ENCODE measurements at places on chromosomes 7 and 10.
A peak's percentile ranks its signal among the peaks of the same experiment; 100 is the strongest.

DNA sequence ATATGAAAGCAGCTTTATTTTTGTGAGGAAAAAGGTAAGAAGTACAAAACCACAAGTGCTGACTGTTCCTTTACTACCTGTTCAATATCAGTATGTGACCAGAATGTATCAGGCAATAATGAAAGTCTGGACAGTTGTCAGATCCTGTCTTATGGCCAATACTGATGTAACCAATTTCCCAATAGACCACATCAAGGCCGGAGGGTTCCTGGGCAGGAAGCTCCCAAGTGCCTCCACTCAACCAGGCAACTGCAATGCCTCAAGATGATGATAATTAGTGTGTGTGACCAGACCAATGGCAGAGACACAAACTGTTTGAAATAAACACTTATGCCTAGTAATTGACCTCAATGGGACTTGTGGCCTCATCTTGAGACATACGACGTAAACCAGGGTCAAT, 149.4 kb upstream of the ASAH2 start:
- DNase-seq, result no peak

- no peak for DNase-seq
Observed at GRCh38 chr7:94059746-94060145, 55.6 kb upstream of the BET1 start.

- DNase-seq, result no peak
Observed at GRCh38 chr7:139360948-139361307, 1.2 kb downstream of the LUC7L2 start.

DNA sequence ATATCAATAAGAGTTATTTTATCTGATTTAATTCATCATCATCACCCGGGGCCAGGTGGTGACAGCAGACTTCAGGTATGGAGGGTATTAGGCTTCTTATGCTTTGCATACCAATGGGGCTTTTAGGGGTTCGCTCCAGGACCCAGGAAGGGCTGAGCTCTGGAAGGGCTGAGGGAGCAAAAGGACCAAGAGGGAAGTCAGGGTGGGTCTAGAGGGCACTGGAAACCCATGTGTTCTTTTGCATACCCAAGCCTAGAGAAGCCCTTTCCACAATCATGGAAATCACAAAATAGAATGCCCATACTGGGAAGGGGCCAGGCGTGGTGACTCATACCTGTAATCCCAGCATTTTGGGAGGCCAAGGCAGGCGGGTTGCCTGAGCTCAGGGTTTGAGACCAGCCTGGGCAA, 30.9 kb upstream of the VCL start:
- no peak for DNase-seq

GRCh38 chr10:95356190-95356955, 65.6 kb upstream of the PDLIM1 start:
- DNase-seq, result no peak

DNA sequence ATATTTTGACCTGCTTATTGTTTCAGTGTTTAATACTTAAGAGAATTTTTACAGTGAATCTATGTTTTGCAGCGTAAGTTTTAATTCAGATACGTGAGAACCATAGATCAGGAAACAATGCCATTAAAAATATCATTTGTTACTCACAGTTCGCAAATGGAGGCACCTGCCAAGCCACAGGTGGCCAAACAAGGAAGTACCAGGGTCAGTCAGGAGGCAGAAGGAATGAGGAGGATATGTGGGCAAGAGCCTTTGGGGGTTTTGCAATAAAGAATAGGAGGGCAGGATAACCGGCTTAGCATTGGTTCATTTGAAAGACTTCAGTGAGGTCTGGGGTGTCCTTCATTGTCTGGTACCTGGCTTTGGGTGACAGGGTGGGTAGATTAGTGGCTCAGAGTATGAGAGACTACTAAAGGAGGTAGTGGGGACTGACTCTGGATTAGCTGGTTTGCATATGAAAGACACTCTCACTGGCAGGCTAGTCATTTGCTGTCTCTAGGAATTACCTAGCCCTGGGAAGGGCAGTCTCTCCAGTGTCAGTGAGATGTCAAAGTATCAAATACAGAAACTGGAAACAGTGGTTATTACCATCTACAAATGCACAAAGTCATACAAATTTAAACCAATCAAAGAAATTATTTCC, 132.2 kb upstream of the CAV2 start:
- DNase-seq, result no peak

DNA sequence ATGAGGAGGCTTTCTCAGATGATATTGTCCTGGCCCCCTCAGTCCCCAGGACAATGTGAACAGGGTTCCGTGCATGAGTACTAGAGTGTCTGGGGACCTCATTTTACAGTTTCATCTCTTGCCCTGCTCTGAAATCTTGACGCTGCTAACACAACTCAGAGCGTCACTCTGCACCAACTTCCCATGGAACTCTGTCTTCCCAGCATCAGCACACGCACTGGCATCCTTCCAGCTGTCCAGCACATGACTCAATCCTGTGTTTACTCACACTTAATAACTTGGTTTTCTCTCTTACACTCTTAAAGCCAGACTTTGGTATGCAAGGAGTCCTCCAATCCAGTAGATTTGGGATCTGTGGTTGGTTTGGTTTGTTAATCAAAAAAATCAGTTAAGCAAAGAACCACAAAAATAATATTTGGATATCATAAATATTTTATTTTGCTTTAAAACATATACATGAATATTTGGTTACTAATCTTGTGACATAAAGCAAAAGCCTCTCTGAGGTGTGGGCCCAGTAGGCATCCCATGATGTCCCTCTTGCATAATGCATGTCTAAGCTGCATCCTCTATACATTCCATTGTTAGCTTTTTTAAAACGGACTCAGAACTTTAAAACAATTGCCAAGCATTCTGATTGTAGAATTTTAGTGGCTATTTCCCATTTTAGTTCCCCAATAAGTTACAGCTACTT, 131.0 kb downstream of the CXCL12 start:
- DNase-seq, result no peak

DNA sequence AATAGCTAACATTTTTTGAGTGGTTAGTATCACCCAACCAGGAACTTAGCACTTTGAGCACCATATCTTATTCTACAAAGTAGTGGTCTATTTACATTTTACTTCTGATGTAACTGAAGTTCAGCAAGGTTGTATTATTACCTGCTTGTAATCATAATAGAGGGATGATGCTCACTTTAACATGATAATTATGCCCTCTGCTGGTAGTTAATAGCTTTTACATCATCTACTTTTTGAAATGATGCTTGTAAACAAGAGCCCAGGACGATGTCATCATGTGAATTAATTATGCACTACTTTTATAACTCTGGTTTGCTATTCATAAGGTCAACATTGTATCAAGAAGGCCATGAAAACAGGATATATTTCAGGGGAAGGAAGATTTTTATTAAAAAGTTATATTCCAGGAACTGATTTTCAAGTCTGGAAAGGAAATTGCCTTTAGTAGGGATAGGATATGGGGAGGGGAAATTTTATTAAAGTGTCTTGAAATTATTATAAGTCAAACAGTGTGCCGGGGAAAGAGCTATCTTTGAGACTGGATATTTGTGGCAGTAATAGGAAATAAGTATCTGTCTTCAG, 80.3 kb upstream of the SCIN start:
- DNase-seq, result peak; percentile 5

DNA sequence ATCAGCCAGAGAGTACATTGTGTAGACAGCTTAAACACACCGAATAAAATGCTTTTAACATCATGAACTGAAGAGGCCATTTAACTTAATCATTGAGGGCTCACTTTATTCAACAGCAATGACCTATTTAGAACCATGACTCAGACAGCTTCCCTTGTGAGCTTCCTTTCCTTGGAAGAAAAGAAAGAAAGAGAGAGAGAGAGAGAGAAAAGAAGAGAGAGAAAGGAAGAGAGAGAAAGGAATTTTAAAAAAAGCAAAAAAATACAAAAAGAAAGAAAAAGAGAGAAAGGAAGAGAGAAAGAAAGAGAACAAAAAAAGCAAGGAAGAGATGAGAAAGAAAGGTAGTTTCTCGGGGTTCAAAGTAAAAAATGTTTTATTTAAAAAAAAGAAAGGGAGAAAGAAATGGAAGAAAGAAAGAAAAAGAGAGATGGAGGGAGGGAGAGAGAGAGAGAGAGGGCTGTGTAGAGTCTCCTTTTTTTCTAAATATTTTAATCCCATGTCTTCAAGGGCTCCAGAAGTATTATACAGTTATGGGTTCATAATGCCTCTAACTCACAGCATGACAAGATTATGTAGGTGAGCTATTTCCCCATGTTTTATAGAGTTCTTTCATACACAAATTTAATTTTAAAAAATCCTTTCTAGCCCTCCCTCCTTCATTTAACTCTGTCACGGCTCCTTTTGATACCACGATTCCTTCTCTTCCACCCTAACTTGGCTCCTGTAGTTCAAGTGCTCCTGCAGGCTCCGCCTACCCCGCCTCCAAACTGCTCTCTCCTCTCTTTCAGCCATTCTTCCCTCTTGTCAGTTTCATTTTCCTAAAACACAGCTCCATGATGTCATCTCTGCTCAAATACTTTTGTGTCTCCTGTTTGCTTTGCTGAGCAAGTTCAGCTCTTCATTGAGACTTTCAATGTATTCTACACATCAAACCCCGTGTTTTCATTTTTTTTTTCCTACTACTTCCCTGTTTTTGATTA, 85.5 kb downstream of the PRTFDC1 start:
- DNase-seq, result no peak

DNA sequence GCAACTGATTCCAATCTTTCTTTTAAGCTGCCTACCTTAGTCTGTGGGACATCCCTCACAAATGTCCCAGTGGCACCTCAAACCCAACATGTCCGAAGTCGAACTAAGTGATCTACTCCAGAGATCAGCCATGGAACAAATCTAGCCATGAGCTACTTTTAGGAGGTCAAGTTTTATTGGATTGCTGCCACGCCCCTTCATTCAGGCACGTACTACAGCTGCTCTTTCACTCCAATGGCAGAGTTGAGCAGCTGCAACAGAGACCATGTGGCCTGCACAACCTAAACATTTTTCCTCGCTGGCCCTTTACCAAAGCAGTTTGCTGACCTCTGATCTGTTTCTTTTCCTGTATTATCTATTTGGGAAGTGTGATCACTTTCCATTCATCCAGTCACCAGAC, 192.4 kb upstream of the CDCA7L start:
- no peak for DNase-seq

DNA sequence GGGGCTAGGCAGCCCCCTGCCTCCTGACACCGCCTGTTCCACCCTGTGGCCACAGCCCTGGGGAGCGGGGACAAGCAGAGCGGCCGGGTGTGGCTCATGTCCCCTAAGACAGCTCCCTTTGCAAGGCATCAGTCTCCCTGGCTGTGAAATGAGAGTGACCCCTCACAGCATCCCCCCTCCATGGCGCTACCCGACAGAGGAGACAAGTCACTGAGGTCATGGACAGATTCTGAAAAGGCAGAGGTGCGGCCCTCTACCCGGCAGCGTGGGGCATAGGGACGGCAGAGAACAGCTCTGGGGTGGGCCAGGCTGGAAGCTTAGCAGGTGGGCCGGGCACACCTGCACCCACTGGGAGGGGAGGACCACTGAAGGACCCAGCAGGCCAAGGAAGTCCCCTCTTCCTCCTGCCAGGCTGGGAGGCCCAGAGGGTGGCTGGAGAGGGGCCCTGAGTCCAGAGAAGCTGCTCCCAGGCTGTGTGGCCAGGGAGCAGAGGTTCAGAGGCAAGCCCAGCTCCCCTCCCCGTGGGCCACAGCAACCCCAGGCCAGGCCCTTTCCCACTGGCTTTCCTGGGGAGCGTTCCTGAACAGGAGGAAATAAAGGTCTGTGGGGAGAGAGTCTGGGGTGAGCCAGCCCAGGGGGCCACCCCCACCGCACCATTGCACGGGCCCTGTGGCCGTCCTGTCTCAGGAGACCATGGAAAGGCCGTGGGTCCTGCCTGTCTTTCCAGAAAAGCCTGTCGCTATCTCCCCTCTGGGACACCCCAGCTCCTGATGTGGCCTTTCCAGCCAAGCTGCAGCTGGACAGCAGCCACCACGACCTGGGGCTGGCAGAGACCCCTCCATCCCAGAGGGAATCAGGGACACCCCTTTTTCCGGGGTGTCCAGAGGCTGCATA, 1.7 kb downstream of the ADAP1 start:
- DNase-seq, result no peak

- no peak for DNase-seq
Observed at GRCh38 chr7:131506597-131506996, 49.8 kb downstream of the PODXL start.

GRCh38 chr10:85212526-85212925, 884.1 kb downstream of the CCSER2 start:
- no peak for DNase-seq

DNA sequence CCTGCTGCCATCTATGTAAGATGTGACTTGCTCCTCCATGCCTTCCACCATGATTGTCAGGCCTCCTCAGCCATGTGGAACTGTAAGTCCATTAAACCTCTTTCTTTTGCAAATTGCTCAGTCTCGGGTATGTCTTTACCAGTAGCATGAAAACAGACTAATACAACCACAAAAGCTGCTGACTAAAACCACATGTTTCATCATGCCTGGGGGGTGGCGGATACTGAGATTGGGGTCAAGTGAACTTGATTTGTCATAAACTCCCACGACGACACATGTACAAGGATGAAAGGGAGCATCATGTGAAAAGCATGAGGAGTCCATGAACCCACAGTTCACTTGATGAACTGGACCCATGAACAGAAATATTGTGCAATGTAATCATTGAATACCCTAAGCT, 134.9 kb upstream of the ANK3 start:
- DNase-seq, result no peak

GRCh38 chr10:75230600-75231038, 5.1 kb downstream of the COMTD1 start:
- peak; percentile 92 for DNase-seq

- no peak for DNase-seq
Observed at GRCh38 chr10:93991596-93992284, 2.0 kb upstream of the PLCE1 start.

GRCh38 chr7:94174956-94175355, 170.8 kb upstream of the BET1 start:
- no peak for DNase-seq

- DNase-seq, result no peak
Observed at GRCh38 chr10:54372179-54372578, 428.9 kb downstream of the PCDH15 start.

- peak; percentile 66 for DNase-seq
Observed at GRCh38 chr10:124153023-124153826, 59.8 kb upstream of the CHST15 start.

DNA sequence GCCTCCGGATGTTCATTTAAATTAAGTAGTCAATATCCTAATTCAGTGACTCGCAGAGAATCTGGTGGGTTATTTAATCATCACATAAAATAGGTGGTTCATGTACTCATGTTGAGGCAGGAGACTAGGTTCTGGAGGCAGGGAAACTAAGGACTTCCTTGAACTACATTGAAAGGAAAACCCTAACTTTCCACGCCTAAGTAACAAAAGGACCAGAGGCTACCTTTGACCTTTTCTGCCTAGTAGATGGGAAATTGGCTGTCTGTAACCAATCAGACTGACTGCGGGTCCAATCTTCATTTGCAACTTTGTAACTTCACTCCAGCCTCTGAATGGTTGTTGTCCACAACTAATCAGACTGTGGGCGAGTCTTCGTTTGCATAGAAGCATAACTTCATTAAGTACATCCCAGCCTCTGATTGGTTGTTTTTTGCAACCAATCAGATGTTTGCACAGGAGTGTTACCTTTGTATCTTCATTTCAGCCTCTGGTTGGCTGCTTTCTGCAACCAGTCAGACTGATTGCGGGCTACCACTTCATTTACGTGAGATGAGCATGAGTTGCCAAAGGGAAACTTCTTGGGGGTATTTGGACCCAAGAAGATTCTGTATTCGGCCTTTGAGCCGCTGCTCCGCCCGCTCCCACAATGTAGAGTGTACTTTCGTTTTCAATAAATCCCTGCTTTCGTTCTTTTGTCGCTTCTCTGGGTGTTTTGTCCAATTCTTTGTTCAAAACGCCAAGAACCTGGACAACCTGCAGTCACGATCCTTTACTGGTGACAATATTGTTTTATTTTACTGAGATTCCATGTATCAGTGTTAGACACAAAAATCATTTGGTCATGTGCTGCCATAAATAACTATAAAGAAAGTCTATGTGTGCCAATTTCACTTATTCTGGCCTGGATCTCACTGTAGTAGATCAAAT, 1.7 kb upstream of the ST7 start:
- DNase-seq, result no peak
